ENCODE measurements at places on chromosomes 6 and 20.

GRCh38 chr6:77368660-77369313, 94.5 kb downstream of the HTR1B start:
- DNase-seq = no peak

DNA sequence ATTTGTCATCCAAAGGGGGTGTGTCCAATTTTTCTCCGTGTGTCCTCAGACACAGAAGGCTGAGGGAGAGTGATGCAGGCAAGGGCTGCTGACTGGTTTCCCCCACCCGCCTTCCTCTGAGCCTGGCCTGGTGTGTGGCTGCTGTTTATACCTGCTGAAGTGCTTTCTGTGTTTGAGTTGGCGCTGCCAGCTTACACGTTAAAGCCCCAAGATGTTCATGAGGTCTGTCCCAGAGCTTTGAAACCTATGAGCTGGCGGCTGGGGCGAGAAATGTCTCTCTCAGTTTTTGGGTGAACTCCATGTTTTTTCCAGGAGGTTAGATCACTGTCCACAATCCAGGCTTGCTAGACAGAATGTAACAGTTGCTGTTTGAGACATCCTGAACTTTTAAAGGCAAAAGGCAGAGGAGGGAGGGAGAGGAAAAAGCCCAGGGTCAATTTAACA, 69.0 kb upstream of the CCN2 start:
- no peak for DNase-seq

DNA sequence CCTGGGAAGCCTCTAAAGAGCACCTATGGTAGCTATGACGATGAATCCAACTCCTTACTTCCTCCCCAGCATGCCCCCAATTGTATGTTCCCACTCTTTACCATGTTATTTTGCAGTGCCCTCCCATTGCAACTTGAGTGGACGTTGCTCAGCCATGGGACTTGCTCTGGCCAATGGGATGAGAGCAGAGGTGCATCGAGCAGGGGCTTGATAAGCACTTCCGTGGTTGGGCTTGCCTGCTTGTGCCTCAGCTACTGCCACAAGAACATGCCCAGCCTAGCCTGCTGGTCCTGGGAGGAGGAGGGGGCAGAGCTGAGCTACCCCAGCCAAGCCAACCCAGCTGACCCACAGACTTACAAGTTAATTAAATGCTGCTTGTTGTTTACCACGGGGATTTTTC, 71.1 kb upstream of the CTNNBL1 start:
- no peak for DNase-seq

GRCh38 chr20:40477805-40478204, 211.2 kb downstream of the MAFB start:
- DNase-seq = no peak

GRCh38 chr6:157075549-157076450, 247.5 kb downstream of the TMEM242 start:
- DNase-seq = no peak

DNA sequence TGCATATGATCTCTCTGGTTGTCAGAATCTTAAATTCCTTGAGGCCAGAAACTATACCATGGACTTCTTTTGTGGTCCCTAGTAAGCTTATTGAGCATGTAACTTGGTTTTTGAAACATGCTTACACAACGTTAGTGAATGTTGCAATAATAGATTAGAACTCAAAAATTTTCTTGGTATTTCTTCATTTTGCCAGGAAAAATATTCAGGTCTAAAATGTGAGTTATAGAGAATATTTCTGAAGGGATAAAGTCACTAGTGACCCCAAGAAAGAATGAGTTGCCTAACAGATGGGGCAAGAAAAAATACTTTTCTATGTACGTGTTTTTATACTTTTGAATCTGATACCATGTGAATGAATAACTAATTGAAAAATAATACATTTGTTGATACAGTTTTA, 195.4 kb downstream of the TFAP2A start:
- no peak for DNase-seq

DNA sequence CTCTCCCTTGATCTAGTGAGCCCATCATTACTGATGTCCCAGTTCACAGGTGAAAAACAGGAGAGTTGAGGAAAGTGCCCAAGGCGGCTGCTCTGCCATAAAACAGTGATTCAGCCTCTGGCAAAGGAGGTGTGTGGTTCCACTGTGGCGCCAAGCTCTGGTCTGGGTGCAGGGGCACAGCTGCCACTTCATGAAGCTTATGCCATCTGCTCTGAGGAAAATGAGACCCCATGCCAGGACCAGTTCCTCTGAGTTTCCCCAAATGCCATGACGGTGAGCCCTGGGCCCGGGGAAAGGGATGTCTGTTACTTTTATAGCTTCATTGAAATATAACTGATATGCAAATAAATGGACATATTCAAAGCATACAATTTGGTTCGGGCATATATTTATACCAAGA, 33.7 kb upstream of the ZBP1 start:
- DNase-seq = no peak

- DNase-seq = no peak
Observed at GRCh38 chr6:159973951-159974350, 5.1 kb downstream of the IGF2R start.

DNA sequence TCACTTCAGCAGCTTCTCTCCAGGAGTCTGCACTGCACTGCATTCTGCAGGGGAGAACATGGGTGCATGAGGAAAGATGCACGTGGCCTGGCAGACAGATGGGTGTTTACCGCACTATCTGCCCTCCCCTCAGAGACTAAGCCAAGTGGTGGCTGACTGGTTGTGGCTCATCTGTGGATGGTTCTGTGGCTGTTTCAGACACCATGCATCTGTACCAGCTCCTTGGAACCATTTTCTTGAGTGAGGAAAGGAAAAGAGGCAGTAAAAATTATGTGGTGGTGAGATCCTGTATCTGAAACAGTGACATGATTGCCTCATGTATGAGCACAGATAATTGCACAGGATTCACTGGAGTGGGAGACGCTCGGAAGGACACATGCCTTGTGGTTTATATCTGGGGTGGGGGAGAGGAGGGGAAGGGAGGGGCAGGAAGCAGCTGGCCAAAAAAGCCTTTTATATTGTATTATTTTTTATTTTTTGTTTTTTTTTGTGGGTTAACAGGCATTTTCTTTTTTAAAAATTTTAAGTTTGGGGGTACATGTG, 161.7 kb downstream of the ERMARD start:
- no peak for DNase-seq

DNA sequence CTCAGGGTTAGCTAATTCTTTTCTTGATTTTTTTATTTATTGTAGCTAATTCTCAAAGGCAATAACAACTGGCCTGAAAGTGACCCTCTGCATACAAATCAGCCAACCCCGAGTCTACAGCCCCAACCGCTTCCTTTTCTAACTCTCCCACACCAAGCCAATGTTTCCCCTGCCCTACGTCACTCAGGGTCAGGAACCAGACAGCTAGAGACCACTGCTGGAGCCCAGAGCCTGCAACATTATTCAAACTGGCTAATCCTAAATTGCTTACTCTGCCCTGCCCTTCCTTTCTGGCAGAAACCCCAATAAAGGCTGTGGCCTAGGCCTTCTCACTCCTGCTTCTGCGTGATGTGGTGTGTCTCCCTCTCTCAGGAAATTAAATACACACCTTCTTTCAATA, 320.7 kb downstream of the CBLN4 start:
- DNase-seq = no peak

GRCh38 chr6:113860181-113860955, 3.2 kb downstream of the MARCKS start:
- no peak for DNase-seq

DNA sequence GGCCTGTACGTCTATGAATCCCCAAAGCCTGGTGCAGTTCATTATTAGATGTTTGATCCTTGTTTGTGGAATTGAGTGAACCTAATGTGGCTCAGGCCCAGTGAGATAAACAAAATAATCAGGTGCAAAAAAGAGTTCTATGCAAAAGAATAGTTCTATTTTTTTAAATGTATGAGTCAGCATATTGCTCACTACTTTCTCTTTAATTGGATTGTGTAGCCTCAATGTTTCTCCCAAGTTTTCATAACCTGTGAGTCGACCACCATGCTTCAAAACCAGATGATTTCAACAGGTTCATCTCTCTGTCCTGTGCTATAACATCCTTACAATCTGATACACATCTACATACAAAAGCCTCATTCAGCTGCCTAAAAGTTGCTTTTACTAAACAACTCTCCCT, 116.5 kb upstream of the HDAC2 start:
- DNase-seq = no peak

DNA sequence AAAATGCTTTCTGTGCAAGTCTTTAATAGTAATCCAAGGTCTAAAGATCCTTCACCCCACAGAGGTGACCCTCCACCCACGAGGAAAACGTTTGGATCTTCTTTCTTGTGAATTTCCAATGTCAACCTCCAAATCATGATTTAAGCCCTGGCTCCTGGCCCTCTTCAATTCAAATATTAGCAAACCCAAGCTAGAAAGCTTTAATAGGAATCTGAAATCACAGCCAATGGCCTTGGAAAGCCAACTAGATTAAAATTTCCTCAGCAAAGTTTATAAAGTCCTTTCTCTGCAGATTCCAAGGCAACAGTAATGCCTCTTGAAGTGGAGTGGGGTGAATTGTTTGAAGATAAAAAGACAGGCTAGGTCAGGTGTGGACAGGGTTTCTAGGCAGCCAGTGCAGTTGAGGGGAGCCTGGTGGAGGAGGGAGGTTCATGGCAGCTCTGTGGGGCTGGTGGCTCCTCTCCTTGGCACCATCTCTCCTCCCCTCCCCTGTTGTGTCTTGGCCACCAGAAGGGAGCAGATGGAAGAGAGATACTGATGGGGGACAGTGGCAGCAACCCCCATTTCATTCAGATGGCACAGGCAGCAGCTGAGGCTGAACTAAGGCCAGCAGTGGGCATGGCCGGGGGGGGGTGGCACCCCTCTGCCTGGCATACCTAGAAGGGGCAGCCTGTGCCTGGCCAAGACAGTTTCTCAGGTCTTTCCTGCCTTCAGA, 12.0 kb upstream of the UQCC2 start:
- DNase-seq = no peak

- DNase-seq = no peak
Observed at GRCh38 chr6:150898399-150899170, 33.1 kb downstream of the MTHFD1L start.

- DNase-seq = no peak
Observed at GRCh38 chr6:150299873-150300485, 68.8 kb upstream of the IYD start.

DNA sequence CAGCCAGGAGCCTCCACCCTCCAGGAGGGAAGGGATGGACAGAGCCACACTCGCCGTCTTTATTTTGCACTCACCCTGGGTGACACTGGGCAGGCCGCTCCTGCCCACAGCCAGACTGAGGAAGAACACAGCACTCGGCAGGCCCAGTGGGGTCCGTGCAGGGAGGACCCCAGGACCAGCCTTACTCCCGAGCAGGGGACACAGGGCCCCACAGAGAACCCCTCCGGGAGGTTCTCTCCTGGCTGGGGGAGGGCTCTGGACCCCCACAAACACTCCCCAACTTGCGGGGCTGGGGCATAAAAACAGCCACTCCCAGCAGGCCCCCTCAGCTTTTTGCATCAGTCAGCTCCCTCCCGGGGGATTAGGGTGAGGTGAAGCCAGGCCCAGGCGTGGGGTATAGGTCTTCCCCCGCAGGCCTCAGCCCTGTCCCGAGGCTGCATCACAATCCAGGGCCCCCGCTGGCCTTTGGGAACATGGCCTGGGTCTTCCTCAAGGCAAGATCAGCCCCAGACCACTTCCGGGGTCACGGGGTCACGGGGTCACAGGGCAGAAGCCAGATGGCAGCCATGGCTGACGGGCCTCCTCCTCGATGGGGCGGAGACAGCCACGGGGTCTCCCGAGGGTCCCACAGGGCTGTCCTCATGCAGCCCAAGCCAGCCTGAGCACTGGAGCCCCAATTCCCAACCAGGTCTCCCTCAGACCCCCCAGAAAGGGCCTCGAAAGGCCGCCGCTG, 3.2 kb downstream of the TNFRSF6B start:
- no peak for DNase-seq

DNA sequence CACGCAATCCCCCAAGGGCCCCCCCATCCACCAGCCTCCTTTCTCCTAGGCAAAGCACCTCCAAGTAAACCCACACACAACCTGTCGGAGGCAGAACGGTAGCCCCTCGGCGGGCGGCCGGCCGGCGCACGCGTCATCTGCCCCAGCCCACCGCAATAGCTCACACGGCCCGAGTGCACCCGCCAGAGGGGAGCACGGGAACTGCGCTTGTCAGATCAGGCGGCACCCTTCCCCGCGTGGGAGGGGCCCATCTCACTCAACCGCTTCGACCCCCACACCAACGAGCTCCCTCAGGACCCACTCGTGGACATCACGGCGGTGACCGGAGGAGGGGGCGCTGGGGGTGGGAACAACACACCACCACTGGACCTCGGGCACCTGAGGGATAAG, 767.9 kb upstream of the DEFB115 start:
- DNase-seq = no peak
